ENCODE measurements at places on chromosomes 1 and 21.

DNA sequence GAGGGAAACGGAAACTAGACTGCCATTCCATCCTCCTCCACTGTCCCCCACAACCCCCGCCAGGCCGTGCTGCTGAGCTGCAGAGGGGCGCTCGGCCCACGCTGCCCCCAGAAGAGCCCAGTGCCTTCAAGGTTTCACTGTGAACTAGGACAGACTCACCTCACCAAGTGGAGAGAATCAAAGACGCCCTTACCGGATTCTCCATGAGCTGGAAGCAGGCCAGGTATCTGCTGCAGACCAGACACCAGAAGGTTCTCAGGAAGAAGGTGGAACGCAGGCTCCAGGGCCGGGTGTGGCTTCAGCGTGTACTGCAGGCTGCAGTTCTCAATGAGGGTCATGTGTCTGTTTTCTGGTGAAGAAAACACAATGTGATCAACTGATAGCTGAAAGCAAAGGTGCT lies 30.6 kb downstream of the NPHP4 start:
- no peak for DNase-seq

DNA sequence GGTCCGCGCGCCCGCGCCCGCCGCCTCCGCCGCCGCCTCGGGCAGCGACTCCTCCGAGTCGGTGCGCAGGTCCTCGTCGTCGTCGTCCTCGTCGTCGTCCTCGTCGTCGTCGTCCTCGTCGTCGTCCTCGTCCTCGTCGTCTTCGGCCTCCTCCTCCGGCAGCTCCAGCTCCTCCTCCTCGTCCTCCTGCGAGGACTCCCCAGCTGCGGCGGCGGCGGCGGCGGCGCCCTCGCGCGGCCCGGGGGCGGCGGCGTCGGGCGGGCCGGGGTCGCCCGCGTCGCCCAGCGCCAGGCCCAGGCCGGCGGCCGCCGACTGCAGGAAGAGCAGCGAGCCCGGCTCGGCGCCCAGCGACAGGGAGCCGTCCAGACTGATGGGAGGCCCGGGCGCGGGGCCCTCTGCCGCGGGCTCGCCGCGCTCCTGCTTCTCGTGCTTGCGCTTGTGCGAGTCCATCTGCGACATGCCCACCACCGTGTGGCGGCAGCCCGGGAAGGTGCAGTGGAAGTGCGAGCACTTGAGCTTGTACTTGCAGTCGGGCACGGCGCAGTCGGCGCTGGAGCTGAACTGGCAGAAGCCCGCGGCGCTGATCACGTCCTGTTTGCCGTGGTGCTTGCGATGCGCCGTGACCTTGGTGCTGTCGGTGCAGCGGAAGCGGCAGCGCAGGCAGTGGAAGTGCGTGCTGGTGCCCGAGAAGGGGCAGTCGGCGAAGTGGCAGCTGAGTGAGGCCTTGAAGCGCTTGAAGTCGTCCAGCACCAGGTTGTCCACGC lies 157.3 kb downstream of the CASZ1 start:
- peak; percentile 9 for DNase-seq

- no peak for DNase-seq
Observed at GRCh38 chr1:221823561-221823960, 81.7 kb upstream of the DUSP10 start.

DNA sequence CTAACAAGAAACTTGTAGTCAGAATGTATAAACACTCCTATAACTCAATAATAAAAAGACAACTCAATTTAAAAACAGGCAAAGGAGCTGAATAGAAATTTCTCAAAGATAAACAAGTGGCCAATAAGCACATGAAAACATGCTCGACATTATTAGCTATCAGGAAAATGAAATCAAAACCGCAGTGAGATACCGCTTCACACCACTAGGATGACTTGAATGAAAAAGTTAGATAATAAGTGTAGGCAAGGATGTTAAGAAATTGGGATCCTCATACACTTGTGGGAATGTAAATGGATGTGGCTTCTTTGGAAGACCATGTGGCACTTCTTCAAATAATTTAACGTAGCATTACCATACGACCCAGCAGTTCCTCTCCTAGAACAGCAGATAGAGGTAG lies 8.9 kb downstream of the RALGPS2 start:
- DNase-seq, result no peak

GRCh38 chr1:29470087-29470787 lies 233.9 kb downstream of the PTPRU start:
- DNase-seq, result no peak

- DNase-seq, result no peak
Observed at GRCh38 chr21:45938811-45939520, 42.6 kb upstream of the COL6A1 start.

DNA sequence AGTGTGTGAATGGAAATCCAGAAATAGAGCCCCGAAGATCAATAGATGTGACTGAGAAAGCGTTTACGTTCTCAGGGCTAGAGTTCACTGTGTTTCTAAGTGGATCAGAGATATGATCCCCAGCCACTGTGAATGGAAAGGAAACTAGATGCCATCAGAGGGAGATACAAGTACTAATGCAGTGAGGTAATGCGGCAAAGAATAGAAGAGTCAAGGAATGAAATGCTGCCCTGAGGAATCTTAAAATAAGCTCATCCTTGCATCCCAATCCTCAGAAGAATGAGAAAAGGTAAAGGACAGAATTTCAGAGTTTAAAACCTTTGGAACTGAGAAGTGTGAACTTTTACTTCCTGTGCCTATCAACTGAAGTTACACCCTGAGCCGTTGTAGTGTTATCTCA lies 165.5 kb upstream of the ESRRG start:
- no peak for DNase-seq

DNA sequence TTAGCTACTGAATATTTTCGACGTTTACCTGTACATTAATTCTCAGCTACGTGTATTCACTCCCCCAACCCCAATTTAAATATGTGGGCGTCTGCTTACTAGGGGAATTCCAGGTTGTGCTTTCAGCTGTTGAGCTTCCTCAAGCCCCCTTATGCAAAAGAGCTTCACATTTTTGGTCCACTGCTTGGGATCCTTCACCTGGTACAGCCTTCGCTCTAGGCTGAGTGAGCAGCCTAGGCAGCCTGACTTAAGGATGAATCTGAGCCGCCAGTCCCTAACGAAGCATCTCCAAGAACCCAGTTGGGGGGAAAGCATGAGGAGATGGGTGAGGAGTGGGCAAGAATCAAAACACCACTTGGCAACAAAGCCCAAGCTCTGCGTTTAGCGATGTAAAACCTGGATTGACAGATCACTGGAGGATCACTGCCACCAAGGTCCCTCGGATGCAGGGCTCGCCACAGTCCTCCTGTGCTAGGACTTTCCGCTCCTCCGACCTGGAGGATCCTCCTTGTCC lies 674 bp downstream of the BCL10 start:
- DNase-seq, result no peak
